AG09309 (cell line): ENCODE measurements at places on chromosomes 2 and 18.

DNA sequence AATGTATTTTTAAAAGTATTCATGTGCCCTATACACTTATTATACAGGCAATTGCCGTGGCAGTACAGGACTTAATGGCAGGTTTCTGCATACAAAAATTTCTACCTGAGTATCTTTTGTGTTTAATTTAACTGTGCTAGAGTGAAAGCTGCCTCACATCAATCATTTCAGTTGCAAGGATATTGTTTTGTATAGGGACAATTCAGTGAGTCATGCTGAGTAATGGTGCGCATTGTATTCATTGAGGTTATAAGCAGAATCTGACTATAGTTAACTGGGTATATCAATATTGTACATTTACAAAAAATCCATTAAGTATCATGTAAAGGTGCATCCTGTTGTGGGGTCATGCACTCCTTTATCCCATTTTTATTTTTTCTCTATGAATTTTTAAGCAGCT lies 121.5 kb downstream of the GCA start:
- no peak for DNase-seq

- DNase-seq, result no peak
These were observed 820.6 kb upstream of the PIK3C3 start for GRCh38 chr18:41134426-41134825.

DNA sequence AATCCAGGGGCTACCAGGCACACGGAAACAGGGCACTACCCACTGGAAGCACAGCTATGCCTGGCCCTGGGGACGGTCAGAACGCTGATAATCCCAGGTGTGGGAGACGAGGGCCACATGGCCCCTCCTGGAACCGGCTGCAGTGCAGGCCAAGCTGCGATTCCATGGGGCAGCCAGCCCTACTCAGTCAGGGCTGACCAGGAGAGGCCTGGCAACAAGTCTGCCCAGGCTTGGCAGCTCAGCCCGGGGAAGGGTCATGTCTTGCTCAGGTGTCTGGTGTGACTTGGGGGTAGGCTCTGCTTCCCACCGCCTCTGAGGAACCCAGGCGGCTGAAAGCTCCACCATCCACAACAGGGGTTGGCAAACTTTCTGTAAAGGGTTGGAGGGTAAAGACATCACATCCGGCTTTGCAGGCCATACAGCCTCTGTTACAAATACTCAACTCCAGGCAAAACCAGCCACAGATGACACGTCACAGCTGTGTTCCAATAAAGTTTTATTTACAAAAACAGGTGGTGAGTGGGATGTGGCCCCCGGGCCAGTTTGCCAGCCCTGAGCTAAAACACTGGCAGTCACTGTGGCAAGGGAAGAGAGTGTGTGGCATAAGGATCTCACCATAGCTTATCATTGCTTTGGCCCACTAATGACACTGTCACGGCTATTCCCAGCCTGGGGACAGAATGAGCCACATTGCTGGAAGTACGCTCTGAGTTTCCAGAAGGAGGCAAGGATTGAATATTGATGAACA lies 85.2 kb downstream of the NDUFA10 start:
- DNase-seq, result no peak

DNA sequence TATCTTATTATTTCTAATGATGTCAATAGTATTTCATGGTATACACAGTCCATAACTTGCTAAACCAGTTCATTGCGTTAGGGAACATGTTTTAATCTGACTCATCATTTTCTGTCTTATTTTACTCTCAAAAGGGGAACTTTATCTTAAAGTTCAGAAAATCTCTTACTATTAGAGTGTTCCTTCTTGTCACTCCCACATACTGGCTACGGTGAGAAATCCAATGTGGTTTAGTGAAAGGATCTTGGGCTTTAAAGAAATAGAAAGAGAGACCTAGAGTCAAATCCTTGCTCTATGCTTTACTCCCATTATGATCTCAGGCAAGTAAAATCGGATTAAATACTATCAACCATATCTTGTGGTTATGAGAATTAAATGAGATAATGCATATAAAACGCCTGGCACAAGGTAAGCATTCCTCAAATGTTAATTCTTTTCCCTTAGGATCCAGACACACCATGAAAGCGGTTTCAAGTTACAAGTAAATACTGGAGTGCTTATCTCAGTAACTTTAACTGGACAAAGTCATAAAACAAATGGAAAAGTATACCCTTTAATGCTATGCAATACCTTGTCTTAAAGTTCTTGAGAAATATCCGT lies 576.0 kb downstream of the ARHGAP15 start:
- DNase-seq, result peak; percentile 79

GRCh38 chr2:42161444-42161843 lies 7.7 kb upstream of the EML4 start:
- no peak for DNase-seq
